ENCODE measurements at places on chromosomes 1 and 21.

DNA sequence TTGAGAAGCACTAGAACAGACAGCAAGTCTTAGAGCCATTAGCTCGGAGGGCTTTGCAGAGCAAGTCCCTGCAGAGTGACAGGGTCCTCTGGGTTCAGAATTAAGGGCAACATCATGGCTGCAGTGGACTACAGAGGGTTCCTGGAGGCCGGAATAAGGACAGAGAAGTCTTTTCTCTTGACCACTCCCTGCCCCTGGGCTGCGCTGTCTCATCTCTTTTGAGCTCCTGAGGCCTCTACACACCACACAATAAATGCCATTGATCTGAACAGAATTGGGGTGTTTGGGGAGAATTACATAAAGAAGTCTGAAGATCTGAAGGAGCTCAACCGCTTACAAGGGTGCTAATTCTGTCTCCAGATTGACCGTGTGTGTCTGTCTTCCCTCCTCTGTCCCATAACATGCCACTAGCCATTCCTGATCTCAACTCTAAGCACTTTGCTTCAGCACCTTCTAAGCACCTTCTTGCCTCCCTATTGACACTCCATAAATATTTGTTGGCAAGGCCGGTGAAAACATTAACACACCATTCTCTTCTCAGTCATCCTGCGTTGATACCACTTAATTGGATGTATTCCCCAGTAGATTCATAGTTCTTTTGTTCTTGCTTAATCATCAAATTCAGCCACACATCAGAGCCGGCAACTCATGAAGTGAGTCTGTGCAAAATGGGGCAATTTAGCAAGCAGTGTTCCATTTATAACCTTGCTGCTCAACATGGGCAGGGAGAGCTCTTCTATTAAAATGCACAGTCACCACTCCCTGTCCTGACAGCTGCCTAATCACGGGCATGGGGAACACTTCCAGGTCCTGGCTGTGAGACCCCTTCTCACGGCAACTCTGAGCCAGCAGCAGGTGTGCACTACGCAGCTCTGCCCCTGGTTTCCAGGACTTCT is 49.7 kb downstream of the NMNAT2 start:
- no peak for DNase-seq

DNA sequence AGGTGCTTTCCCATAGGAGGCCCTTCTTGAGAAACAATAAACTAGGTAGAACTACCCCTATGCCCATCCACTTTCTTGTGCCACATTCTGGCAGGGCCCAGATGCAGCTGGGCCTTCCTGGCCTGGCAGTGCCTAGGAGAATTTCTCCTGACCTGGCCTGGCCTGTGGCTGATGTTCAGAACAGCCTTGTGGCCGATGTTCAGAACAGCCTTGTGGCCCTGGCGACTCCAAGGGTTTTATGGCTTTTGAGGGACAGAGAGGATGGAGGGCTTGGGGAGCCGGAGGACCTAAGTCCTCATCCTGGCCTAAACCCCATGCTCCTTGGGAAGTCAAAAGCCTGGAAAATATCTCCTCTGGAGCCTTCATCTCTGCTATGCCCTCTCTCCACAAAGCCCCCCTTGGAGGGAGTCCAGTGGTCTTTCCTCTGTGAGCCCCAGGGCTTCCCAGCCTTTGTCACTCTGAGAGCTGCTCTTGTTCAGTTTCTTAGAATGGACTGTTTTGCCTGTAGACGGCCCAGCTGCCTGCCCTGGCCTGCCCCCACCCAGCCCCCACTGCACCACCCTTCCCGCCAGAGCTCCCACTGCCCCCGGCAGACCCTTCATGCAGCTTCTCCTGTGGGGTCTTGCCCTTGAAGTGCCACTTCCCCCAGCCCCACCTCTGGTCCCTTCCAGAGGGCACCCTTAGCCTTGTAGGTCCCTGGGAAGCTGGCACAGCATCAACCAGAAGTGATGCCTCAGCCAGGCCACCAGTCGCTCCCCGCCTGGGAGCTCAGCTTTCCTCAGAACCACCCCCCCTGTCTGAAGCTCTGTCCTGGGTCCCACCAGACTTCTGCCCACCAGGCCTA is 7.0 kb downstream of the GPR37L1 start:
- no peak for DNase-seq

- DNase-seq = no peak
Measured at GRCh38 chr21:40976198-40977109, 129.5 kb upstream of the DSCAM start.

DNA sequence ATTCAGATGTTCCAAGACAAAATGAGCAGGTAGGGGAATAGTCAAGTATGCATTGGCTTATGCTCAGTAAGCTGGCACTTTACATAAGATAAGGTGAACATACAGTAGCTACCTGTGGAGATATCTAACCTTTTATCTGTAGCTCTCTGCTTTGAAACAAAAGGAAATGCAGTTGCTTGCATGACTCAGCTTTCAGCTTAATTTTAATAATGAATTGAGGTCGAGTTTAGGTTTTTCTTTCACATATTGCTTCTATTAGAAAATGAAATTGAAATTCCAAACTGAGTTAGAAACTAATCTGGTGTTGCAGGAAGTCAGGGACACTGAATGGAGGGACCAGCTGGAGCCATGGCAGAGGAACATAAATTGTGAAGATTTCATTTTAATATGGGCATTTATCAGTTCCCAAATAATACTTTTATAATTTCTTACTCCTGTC is 8.3 kb downstream of the FRRS1 start:
- DNase-seq = no peak

GRCh38 chr1:207837673-207838072 is 73.3 kb downstream of the CD34 start:
- DNase-seq = no peak

DNA sequence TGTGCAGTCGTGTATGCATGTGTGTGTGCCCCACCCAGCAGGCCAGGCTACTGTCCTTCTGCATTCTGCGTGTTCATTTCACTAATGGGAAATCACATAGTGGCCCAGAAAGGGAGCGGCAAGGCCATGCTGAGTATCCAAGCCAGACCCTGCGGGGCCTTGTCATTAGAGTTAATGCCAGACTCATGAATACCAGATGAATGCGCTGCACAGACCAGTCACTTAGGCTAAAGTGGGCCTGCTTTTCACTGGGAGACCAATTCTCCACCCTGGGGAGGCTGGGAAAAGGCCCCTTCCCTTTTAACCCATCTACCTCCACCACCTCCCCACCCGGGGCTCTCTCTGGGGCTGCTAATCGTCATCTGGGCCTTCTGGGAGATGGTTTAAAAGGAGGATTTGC is 17.0 kb upstream of the GRIK3 start:
- no peak for DNase-seq

DNA sequence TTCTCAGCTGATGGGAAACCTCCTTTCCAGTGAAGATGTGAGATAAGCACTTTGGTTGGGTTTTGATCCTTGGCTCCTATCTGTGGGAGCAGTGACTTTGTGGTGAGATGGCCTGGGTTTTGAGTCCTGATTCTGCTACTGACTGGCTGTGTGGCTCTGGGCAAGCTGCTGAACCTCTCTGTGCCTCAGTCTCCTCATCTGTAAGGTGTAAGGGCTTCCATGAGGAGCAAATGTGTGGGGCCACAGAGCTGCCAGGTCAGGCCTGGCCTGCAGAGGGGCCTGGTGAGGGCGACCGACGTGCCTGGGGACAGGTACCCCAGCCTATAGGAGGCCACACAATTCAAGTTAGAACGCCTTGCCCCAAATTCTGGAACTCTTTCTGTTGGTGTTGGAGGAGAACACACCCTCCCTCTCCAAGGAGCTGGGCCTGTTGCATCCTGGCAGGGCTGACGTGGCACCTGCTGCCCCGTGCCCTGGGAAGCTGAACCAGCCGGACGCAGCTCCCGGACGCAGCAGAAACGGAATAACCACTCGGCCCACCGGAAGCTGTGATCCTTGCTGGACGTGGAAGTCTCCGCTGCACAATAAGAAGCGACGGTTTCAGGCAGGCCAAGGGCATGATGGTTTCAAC is 62.7 kb downstream of the AGPAT3 start:
- DNase-seq = no peak

GRCh38 chr1:227092069-227092468 is 152.0 kb downstream of the COQ8A start:
- DNase-seq = no peak

- no peak for DNase-seq
Measured at GRCh38 chr1:24020025-24020424, 39.9 kb upstream of the SRSF10 start.

GRCh38 chr1:174007851-174008250 is 14.3 kb downstream of the RC3H1 start:
- no peak for DNase-seq

DNA sequence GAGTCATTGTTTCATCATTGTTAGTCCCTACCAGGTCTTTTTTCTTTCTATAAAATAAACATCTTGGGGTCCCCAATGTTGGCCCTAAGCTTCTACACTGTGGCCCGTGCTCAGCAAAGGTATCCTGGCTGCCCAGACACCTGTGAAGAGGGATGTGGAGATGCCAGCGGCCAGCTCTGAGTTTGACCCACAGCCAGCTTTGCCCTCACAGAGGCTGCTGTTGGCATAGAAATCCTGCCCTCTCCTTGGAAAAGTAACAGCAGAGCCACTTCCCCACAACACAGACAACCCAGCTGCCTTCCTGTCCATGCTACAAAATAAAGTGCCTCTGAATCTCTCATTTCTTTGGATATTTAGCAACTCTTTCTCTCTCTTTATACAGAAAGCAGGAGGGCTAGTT is 6.0 kb downstream of the TRIM62 start:
- DNase-seq = no peak

GRCh38 chr1:184740344-184740743 is 14.3 kb downstream of the EDEM3 start:
- no peak for DNase-seq

GRCh38 chr1:184824691-184825323 is 70.1 kb upstream of the EDEM3 start:
- no peak for DNase-seq

GRCh38 chr1:151828921-151829320 is 2.7 kb downstream of the RORC start:
- DNase-seq = no peak

Measured in liver (tissue), 10 donors.